ENCODE measurements at places on chromosomes 6 and 20.

DNA sequence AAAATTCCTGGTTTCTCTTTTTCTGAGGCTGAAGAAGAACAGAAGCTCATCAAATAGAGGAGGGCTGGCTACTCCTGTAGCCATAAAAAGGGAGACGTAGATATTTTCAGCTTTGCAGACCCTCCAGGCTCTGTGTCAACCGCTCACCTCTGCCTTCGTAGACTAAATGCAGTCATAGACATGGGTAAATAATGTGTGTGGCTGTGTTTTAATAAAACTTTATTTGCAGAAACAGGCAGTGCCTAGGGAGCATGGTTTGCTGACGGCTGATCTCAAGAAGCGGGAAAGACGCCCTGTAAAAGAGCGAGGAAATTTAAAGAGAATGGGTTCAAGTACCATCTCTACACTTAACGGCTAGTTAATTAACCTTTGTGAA, 171.8 kb downstream of the BCAS1 start:
- DNase-seq: no peak

GRCh38 chr6:165055231-165055630, 254.2 kb downstream of the C6orf118 start:
- DNase-seq: peak; percentile 52

GRCh38 chr6:56851074-56851473, 103.8 kb upstream of the BEND6 start:
- no peak for DNase-seq

DNA sequence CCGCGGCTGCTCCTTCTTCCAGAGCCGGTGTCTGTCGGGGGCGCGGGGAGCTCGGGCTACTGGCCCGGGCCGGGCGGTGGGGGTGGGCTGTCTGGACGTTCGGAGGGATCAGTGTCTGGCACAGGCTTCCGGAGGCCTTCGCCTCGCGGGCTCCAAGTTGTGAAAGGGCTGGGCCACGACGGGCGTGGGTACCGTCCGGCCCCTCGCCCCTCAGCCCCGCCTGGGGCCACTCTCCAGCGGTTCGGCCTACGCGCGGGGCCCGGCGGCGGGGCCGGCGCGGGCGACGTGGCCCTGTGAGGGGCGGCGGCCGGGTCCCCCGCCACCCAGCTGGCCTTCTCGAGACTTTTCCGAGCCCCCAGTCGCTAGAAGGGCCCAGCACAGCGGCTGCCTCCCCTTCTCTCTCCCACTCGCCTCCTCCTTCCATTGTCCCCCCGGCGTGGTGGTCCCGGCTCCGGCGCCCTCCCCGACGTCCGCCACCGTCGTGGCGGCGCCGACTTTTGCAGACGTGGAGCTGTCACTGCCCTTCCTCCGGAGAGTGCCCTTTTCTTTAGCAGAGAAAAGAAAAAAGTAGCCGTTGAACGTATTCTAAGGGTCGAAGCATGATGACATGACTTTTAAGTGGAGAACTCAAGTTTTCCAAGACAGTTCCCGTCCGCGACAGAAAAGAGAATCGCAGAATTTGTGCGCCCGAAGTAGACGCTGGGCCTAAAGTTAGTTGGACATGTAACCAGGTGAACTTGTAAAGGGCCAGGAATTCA, 571 bp downstream of the ITCH start:
- peak; percentile 20 for DNase-seq

GRCh38 chr6:170037541-170038250, 253.2 kb downstream of the DLL1 start:
- DNase-seq: no peak

- DNase-seq: no peak
Observed at GRCh38 chr6:53119772-53120409, 28.8 kb downstream of the GCM1 start.

- DNase-seq: no peak
Observed at GRCh38 chr6:27139756-27140579, 107.5 kb upstream of the PRSS16 start.

GRCh38 chr6:32920715-32921114, 20.1 kb downstream of the HLA-DMB start:
- no peak for DNase-seq

DNA sequence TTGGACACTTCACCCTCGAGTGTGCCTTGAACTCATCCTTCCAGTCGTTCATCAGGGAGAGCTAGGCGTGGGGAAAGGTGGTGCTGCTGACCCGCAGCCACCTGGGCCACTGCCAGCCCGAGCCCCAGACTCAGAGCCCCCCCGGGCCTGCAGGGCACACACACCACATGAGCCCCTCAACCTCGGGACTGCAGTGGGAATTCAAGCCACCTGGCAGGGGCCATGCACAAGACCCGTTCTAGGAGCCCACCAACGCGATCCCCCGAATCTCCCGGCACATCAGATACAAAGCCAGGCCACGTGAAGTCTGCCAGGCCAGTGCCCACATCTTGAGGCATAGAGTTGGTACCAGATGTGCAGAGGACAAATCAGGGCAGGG, 2.8 kb downstream of the ZNF512B start:
- no peak for DNase-seq

GRCh38 chr20:62123450-62124118, 1.3 kb downstream of the LSM14B start:
- DNase-seq: no peak

- DNase-seq: no peak
Observed at GRCh38 chr20:43534791-43535350, 24.0 kb upstream of the SGK2 start.

- DNase-seq: no peak
Observed at GRCh38 chr6:9521152-9521530, 893.7 kb downstream of the TFAP2A start.

- no peak for DNase-seq
Observed at GRCh38 chr6:101118136-101118396, 236.9 kb upstream of the ASCC3 start.

DNA sequence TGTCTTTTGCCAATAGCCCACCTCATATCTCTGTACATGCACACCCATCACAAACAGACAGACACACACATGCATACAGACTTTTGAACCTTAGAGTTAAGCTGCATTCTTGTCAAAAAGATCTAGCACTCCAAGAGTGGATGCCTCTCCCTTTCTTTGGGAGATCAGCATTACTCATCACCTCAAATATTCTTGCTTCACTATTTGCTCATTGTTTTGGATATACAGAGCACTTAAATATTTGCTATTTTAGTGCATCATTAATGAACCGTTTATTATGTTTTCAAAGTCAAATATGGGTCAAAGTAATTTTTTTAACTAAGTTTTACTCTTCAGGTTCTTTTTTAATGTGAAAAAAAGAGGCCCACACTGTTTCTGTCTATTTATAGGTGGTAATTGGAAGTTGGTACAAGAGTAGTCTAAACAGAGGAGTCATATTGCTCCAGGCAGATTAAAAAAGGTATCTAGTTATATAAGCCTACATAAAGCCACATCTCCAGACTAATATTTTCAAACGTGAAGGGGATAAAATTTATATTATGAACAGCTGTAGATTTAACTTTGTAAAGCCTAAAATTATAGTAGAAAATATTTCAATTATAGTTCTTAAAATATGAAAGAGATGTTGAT, 102.6 kb downstream of the FLRT3 start:
- no peak for DNase-seq

GRCh38 chr20:62134735-62135231, 8.4 kb downstream of the PSMA7 start:
- no peak for DNase-seq

DNA sequence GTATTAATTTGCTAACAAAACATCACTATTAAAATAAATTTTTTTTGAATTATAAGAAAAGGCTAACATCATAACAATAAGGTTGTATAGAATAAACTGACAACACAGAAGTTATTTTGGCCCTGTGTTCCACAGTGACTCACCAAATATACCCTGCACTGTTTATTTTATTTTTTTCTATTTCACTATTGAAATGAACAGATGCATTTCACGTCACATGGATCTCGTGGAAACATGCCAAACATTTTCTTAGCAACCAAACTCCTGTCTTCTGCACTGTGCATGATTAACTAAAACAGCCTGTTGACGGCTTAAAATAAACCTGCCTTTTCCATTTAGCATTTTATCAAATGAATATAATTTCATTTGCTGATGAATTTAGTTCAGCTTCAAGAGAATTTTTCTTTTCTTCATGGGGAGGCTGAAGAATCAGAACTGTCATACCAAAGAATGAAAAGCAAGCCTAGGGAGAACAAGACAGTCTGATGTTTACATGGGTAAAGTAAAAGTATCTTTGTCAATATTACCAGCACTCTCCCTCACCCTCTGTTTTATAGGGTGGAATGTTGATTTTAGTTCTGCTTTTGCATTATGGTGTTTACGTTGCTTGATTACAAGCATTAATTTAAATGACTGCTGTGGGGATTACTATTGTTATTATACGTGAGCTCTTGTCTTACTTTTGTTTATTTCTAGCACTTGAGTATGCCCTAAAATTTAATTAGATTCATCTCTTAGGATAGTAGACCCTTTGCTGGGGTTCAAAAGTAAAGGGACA, 115.3 kb downstream of the LCA5 start:
- no peak for DNase-seq

DNA sequence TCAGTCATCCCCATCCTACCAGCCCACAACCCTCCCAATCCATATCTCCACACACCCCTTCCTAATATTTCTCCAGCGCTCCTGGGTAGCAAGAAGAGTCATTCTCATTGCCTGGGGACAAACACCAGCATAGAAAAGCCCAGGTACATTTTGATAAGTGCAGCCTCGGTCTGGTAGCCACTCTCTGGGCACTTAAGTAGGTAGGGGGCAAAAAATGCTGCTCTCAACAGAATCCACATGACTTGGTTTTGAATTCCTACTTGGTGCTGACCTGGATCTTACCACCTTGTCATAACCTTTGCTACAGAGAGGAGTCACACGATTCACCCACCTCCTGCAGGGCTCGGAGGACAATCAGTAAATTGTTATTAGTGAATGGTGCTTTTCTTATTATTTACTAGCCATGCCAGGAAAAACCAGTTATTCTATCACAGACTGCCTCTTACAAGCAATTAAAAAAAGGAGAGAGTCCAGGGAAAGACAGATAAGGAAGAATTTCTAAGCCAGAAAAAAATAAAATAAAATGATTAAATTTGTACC, 249.1 kb downstream of the LY86 start:
- no peak for DNase-seq

GRCh38 chr20:11499101-11499634, 418.5 kb upstream of the BTBD3 start:
- no peak for DNase-seq

DNA sequence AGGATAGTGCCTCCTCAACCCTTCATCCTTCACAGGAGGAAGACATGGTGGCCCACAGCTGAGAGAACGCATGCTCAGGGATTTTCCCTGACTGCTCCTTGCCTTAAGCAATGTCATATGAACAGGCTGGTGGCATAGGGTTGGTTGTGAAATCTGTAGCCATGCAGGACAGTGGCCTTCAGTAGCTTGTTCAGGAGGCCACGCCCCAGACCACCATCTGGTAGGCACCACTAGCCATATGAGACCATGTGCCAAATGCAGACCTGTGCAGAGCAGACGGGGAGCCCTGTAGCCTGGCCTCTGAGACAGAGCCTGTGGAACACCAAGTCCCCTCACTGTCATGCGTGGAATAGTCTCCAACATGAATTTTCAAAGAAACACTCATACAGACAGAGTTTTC, 76.5 kb downstream of the ADTRP start:
- DNase-seq: no peak

DNA sequence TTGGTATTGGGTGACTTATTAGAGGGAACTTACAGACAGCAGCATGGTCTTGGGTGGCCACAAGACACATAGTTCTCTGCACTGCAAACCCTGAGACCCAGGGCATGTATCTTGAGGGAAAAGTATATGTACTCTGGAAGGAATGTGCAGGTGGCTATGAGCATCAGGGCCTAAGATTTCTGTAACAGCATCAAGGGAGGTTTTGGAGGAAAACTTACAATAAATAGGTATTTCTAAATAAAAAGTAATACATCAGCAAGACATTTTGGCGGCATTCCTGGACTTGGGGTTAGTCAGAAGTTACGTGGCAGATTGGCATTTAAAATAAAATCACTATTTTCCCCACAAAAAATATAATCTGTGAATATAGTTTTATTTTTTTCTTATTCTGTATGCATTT, 8.0 kb upstream of the STX7 start:
- DNase-seq: no peak

Data from hypothalamus (tissue), 51 donors.